Chondrocyte (in vitro differentiated cells): ENCODE measurements at places on chromosomes 7 and 10. TPM values are rescaled to one million over a fixed set of nuclear protein-coding genes. Genes with fewer than 3 reads are reported as not detected.

- no peak overlapping the region for H3K27ac ChIP-seq
- DNase-seq, result no peak
- no peak overlapping the region for H3K4me3 ChIP-seq
- H3K27me3 ChIP-seq, result no peaks in the 10 kb centered on the region
- H3K36me3 ChIP-seq, result peaks cover 22% of the 10 kb centered on the region
Observed at GRCh38 chr10:101035314-101035713, 4.3 kb downstream of the SFXN3 start.

DNA sequence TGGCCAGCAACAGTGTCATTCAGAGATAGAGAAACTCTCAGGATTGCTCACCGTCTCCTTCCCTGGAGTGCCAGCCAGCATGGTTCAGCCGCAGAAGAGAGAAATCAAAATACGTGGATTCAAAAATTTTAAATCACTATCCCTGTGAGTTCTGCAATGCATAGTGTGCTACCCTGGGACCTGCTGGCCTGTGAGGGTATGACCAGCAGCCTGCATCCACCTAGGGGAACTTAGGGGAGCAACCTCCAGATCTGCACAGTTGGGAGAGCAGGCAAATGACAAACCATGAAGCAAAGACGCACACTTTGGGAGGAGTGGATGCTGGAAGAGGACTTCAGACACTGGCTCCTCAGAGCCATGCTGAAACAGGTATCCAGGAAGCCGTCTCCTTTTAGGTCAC lies 639.3 kb downstream of the TNS3 start:
- H3K27ac ChIP-seq, result no peak overlapping the region
- no peaks in the 10 kb centered on the region for H3K4me1 ChIP-seq
- no peaks in the 10 kb centered on the region for H3K36me3 ChIP-seq
- H3K4me3 ChIP-seq, result no peak overlapping the region
- no peak for DNase-seq

- no peak overlapping the region for H3K4me3 ChIP-seq
- no peaks in the 10 kb centered on the region for H3K4me1 ChIP-seq
Observed at GRCh38 chr10:79942261-79943185, 6.4 kb downstream of the SFTPD start.

DNA sequence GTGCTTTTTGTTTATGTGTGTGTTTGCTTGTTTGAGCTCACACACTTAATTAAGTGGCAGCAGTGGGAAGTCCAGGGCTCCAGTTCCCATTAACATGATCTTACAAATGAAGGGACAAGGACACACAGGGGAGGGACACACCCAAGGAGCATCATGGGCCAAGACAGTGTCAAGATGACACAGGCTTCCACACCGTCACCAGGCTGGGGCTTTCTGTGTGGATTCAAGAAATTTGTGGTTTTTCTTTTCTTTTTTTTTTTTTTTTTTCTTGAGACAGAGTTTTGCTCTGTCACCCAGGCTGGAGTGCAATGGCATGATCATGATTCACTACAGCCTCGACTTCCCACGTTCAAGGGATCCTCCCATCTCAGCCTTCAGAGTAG lies 173.6 kb downstream of the KIAA1217 start:
- peaks cover 3% of the 10 kb centered on the region for H3K27me3 ChIP-seq
- H3K36me3 ChIP-seq, result no peaks in the 10 kb centered on the region
- H3K4me3 ChIP-seq, result no peak overlapping the region
- DNase-seq, result no peak
- H3K27ac ChIP-seq, result peak overlapping the region; percentile 6
- H3K4me1 ChIP-seq, result peaks cover 34% of the 10 kb centered on the region

DNA sequence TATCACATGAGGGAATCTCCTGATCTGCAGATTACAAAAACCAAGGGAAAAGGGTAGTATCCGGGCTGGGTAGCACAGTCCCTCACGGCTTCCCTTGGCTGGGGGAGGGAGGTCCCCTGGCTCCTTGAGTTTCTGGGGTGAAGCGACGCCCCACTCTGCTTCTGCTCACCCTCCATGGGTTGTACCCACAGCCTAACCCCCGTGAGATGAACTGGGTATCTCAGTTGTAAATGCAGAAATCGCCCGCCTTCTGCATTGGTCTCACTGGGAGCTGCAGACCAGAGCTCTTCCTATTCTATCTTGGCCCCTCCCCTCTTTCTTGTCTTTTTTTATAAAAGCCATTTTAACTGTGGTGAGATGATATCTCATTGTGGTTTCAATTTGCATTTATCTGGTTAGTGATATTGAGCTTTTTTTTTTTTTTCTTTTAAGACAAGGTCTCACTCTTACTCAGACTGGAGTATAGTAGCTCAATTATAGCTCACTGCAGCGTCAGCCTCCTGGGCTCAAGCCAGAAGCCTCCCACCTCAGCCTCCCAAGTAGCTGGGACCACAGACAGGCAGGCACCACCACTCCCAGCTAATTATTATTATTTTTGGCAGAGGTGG lies 87.8 kb downstream of the ABCC2 start:
- H3K36me3 ChIP-seq, result peaks cover 15% of the 10 kb centered on the region
- no peak overlapping the region for H3K27ac ChIP-seq
- DNase-seq, result no peak
- H3K4me1 ChIP-seq, result peaks cover 7% of the 10 kb centered on the region
- no peaks in the 10 kb centered on the region for H3K27me3 ChIP-seq

DNA sequence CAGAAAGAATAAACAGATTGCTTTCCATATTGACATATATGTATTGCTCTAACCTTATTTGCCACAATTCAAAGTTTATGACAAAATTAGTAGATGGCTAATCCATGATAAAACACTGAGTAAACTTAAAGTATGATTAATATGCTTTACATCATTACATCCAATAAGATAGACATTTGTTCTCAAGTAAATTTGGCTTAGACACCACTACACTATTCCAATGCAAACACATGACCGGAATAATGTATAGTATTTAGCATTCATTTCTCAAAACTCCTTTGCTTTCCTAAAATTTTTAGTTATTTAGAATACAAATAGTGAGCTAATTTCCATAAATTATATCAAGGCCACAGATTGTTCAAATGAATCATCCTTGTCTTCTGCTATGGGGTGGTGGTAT lies 20.2 kb downstream of the SEM1 start:
- peaks cover 10% of the 10 kb centered on the region for H3K36me3 ChIP-seq
- DNase-seq, result no peak
- no peak overlapping the region for H3K4me3 ChIP-seq
- no peak overlapping the region for H3K27ac ChIP-seq
- H3K27me3 ChIP-seq, result no peaks in the 10 kb centered on the region
- peaks cover 7% of the 10 kb centered on the region for H3K4me1 ChIP-seq

DNA sequence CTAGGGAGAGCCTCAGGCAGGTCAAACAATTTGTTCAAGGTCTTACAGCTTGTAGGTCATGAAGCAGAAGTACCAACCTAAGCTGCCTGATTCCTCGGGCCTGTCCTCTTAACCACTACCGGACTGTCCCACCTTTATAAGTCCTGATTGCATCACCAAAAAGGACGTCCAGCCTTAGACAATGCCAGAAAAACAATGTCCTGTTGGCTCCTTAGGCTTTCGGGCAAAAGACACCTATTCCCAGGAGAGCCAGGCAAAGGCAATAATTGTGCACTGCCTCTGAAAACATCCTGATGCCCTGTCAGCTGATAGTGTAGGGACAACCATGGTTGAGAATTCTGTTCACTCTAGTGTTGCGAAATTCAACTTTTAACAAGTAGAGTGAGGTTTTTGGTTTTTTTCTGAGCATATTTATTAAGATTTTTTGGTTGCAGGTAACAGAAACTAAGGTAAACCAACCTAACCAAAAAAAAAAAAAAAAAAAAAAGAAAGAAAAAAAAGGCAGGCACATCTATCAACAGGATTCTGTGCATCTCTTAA lies 40.5 kb downstream of the CDHR3 start:
- peaks cover 22% of the 10 kb centered on the region for H3K27me3 ChIP-seq
- peaks cover 6% of the 10 kb centered on the region for H3K36me3 ChIP-seq
- DNase-seq, result no peak
- H3K27ac ChIP-seq, result no peak overlapping the region
- no peak overlapping the region for H3K4me3 ChIP-seq
- peaks cover 4% of the 10 kb centered on the region for H3K4me1 ChIP-seq

Gene GPR15LG
- not detected in 3 replicates for total RNA-seq

DNA sequence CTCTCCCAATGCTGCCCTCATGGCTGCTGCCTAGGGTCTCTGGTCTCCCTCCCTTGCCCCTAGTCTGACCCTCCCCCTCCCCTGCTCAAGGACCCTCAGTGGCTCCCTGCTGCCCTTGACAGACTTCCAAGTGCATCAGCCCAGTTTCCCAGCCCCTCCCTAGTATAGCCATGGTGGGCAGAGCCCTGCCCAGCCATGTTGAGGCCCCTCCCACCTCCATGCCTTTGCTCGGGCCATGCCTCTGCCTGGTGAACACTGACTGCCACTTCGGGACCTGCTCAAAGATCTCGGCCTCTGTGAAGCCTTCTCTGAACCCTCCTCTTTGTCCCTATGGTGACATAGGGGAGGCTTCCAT lies 73.2 kb downstream of the MYL10 start:
- DNase-seq, result peak; percentile 37
- no peak overlapping the region for H3K27ac ChIP-seq
- H3K4me3 ChIP-seq, result no peak overlapping the region
- H3K27me3 ChIP-seq, result no peaks in the 10 kb centered on the region
- no peaks in the 10 kb centered on the region for H3K4me1 ChIP-seq

DNA sequence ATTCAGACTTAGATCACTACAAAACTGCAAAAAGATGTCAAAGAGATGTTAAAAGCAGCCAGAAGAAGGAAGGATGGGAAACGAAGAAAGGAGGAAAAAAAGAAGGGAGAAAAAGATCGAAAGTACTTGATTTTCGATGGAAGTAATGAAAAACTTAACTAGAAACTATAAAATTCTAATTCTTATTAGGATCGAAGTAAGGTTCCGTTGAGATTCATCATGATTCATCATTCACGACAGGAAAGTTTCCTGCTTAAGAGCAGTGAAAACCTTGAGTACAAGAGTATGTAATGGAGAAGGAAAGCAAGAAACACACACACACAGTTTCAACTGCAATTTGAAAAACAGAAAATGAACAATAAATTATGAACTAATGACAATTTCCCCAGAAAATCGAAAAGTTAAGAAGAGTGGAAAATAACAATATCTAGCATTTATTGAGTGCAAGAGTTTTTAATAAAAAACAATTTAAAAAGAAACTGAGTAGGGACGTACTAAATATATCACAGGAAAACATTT lies 1.1 kb upstream of the ING3 start:
- H3K27ac ChIP-seq, result no peak overlapping the region
- H3K36me3 ChIP-seq, result no peaks in the 10 kb centered on the region
- H3K4me1 ChIP-seq, result peaks cover 16% of the 10 kb centered on the region
- peak overlapping the region; percentile 92 for H3K4me3 ChIP-seq

DNA sequence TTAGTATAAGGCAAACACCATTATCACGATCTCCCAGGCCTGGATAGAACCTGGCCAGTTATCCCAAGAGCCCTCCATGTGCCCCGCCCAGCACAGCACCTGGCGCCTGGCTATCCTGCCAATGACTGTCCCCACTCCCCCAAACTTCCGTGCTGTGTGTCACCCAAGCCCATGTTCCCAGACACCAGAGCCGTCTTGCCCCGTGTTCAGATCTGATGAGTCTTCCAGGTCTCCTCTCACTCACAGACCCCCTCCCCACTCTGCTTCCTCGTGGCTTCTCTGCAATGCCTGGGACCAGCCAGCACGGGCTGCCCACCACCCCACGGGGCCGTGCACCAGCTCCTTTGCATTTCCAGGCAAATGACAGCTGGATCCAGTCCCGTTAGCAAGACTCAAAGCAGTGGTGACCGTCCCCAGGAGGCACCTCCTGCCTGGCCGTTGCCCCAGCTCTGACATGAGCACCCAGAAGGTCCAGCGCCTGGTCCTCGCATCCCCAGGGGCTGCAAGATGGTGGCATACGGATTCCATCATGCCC lies 43.8 kb upstream of the INPP5A start:
- peaks cover 26% of the 10 kb centered on the region for H3K4me1 ChIP-seq
- peak; percentile 81 for DNase-seq
- H3K27ac ChIP-seq, result no peak overlapping the region
- no peaks in the 10 kb centered on the region for H3K36me3 ChIP-seq

DNA sequence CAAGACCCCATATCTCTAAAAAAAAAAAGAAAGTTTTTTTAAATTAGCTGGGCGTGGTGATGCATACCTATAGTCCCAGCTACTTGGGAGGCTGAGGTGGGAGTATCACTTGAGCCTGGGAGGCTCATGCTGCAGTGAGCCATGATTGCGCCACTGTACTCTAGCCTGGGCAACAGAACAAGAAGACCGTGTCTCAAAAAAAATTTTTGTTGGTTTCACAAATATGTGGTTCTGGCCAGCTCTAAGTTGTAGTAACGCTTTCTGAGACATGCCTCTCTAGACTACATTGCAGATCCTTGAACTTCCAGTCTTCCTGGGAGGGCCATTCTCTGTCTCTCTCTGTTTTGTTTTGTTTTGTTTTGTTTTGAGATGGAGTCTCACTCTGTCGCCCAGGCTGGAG lies 24.6 kb upstream of the RHBDD2 start:
- no peaks in the 10 kb centered on the region for H3K36me3 ChIP-seq
- peaks cover 4% of the 10 kb centered on the region for H3K27me3 ChIP-seq
- H3K27ac ChIP-seq, result no peak overlapping the region

GRCh38 chr10:968546-969199 lies 19.6 kb upstream of the GTPBP4 start:
- peaks cover 17% of the 10 kb centered on the region for H3K4me1 ChIP-seq
- no peak overlapping the region for H3K27ac ChIP-seq
- H3K4me3 ChIP-seq, result no peak overlapping the region
- no peak for DNase-seq

Gene ZNF25
- total RNA-seq, result 14.4 to 18.6 TPM (median 16.3 TPM) in 3 replicates

GRCh38 chr10:35412003-35412723 lies 75.9 kb downstream of the CCNY start:
- no peaks in the 10 kb centered on the region for H3K36me3 ChIP-seq
- no peaks in the 10 kb centered on the region for H3K27me3 ChIP-seq
- H3K4me1 ChIP-seq, result peaks cover 52% of the 10 kb centered on the region
- H3K27ac ChIP-seq, result no peak overlapping the region
- DNase-seq, result no peak
- no peak overlapping the region for H3K4me3 ChIP-seq

- no peak overlapping the region for H3K4me3 ChIP-seq
- peaks cover 16% of the 10 kb centered on the region for H3K4me1 ChIP-seq
- no peaks in the 10 kb centered on the region for H3K36me3 ChIP-seq
- DNase-seq, result no peak
Observed at GRCh38 chr7:3310884-3311283, 9.8 kb downstream of the SDK1 start.
